CD8-positive, alpha-beta memory T cell (primary cell): ENCODE measurements at places on chromosomes 3 and 15.

- no peak for DNase-seq
These were observed 15.6 kb upstream of the CTXND1 start for GRCh38 chr15:80267658-80268057.

GRCh38 chr15:29805043-29805707, 17.1 kb downstream of the TJP1 start:
- no peak for DNase-seq

- DNase-seq, result no peak
These were observed 37.0 kb downstream of the GMNC start for GRCh38 chr3:190825386-190826016.

- no peak for DNase-seq
These were observed 74.6 kb downstream of the ITGB5 start for GRCh38 chr3:124812291-124813265.

GRCh38 chr3:194657439-194657838, 14.6 kb downstream of the LSG1 start:
- DNase-seq, result no peak

- DNase-seq, result no peak
These were observed 29.5 kb downstream of the B4GALT4 start for GRCh38 chr3:119211193-119211592.

DNA sequence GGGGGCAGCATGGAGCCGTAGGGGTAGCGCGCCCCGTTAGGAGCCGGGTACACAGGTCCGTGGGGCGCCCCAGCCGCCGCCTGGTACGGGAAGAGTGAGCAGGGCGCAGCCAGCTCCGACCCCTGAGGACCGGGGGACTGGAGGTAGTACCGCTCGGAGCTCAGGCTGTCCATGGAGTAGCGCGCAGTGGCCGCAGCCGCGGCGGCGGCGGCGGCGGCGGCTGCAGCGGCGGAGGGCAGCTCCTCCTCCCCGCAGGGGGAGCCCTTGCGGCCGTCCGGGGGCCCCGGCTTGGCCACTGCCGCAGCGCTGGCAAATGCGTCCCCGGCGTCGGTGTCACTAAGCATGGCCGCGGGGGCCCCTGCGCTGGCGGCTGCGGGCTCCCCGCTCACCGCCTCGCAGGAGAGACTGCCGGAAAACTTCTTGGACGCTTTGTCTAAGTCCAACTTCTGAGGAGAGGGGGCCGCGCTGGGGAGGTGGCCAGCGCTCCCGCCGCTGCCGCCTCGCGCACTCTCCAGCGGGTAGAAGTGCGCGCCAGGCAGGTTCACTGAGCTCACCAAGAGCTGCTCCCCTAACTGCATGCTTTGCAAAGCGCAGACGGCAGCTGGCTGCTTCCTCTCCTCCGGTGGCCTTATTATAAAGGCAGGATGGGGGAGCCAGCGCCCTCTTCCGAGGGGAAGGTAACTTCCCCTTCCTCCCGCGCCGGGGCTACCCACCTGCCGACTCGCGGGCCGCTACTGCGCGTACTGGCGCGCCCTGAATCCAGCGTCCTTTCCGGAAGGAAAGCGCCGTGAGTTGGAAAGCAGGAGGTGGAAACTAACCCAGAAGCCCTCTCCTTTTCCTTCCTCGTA, at the start of gene EOMES:
Gene EOMES (minus strand): TSS at position 607 of the 848 bp plus-strand sequence. CDS start 29 bp downstream, at position 578.
- peak; percentile 78 for DNase-seq

DNA sequence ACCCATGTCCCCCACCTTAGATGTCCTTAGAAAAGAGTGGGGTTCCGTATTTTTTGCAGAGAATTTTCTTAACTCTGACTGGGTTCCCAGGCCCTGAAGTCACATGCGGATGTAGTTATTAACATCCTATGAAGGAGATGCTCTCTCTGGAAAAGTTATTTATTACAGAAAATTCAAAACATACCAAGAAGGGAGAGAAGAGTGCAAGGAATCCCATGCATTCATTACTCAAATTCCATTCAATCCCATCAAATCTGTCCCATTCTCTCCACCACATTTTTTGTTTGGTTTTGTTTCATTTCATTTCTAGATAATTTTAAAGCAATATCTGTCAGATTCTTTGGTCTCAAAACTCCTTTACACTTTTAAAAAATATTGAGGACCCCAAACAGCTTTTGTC, 34.3 kb upstream of the ANKRD34C start:
- DNase-seq, result no peak

GRCh38 chr15:41903782-41904181, 9.9 kb upstream of the SPTBN5 start:
- DNase-seq, result no peak

- no peak for DNase-seq
These were observed 193.4 kb upstream of the SEMA6D start for GRCh38 chr15:47523681-47524475.

DNA sequence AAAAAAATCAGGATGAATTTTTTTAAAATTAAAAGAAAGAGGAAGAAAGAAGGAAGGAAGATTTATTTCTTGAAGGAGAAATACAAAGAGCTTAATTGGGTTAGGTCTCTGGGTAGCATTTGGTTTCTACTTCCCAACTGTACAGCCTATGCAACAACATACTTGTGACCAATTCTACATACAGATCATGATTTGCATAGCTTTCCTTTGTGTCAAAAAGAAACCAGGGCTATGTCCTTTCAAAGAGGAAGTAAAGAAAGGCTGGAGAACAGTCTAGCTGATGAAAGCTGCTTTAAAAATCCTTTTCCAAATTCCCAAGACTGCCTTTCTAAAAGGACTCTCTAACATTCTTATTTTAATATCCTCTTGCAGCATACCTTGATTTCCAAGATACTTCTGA, 6.1 kb upstream of the HGD start:
- no peak for DNase-seq

GRCh38 chr3:103873897-103874545, 1439.2 kb downstream of the ZPLD1 start:
- DNase-seq, result no peak

GRCh38 chr3:38133557-38134405, 3.1 kb downstream of the ACAA1 start:
- DNase-seq, result no peak

DNA sequence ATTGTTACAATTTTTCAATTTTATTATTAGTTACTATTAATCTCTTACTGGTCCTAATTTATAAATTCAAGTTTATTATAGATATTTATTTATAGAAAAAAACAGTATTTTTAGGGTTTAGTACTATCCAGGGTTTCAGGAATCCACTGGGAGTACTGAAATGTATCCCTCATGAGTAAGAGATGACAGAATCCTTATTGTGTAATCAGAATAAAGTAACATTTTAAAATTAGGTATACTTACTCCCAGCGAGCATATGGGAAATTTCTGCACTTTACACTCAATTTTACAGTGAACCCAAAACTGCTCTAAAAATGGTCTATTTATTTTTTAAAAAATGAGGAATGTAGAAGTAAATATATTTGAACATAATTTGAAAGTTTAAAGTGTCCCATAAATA, 202.7 kb downstream of the CGGBP1 start:
- DNase-seq, result no peak

- no peak for DNase-seq
These were observed 12.7 kb downstream of the GATA2 start for GRCh38 chr3:128480278-128480677.

- no peak for DNase-seq
These were observed 204.8 kb downstream of the RSRC1 start for GRCh38 chr3:158314426-158315357.

GRCh38 chr3:150830094-150830681, 67.2 kb upstream of the SIAH2 start:
- no peak for DNase-seq

- DNase-seq, result no peak
These were observed 61.3 kb downstream of the CORO2B start for GRCh38 chr15:68639926-68640600.

DNA sequence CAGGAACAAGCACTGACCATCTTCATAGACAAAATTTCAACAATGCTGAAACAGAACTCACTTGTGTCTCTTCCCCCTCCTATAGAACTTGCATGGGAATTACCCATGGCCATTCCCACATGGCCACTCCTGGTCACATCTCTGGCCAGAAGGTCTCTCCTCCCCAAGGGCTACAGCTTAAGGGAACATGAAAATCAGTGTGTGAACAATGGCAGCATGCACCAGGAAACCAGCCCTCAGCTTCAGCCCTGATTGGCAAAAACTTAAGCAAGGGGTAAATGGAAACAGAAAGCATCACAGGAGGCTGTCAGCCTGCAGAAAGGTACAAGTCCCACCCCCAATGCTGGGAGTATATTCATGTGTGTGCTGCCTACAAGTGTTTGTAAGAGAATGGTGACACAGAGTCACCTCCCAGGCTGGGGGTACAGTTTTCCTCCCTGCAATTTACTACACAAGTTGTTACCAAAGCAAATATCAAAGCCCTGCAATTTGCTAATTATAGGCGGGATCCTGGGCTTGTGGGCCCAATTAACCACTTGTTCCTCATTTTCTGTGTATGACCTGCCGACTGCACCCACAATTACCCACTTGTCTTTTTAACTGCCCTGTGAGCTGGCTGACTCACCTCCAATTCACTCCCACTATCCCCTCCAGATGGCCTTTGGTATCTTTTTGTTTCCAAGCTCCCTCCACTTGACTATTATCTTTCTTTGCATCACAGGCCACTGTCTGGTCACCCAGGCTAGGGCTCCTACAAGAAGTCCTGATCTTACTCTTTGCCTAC, 84.4 kb upstream of the HES1 start:
- DNase-seq, result no peak
